Gastrocnemius medialis (tissue), 4 donors: ENCODE measurements at places on chromosomes 6 and 20.

- no peak for DNase-seq
Observed at GRCh38 chr6:44621846-44622245, 234.3 kb downstream of the CDC5L start.

DNA sequence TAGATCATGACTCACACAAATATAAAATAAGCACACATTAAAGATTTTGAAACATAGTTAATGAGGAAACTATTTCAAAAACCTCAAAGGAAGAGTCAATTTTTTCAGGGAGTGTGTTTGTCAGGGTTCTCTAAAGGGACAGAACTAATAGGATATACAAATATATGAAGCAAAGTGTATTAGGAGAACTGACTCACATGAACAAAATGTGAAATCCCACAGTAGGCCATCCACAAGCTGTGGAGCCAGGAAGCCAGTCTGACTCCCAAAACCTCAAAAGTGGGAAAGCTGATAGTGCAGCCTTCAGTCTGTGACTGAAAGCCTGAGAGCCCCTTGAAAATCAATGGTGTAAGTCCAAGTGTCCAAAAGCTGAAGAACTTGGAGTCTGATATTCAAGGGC is 898.0 kb upstream of the EYS start:
- DNase-seq: no peak

DNA sequence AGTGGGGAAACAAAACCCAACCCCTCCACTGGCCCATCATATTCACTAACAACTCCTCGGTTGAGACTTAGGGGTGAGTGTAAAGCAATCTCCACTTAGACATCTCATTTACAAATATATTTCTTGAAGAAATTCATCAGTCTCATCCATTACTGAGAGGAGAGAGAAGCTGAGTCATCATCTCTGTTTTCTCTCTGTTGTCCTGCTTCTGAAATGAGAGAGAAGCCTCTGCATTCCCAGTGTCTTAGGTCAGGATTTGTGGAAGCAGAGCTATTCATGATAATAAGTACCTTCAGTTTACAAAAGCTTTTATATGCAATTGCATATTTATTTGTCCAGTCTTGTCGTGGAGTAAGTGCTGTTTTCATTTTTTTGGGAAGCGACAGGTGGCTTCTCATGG is 879 bp downstream of the MEP1A start:
- DNase-seq: no peak

DNA sequence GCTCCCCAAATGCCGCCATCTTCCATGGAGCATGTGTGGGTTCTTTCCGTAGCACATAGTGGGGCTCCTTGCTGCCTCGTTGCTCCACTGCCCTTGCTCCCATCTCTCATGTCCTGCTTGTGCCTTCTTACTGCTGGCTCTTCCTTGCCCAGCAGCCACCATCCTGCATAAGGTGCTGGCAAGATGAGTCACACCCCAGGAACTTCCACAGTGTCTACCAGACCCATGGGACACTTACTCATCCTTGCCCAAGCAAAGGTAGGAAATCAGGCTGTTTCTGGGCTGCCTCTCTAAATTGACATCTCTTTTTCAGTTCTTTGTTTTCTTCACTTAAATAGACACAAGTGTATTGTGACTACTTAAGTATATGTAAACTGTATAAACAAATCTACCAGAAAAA is 39.4 kb upstream of the RGS17 start:
- no peak for DNase-seq

DNA sequence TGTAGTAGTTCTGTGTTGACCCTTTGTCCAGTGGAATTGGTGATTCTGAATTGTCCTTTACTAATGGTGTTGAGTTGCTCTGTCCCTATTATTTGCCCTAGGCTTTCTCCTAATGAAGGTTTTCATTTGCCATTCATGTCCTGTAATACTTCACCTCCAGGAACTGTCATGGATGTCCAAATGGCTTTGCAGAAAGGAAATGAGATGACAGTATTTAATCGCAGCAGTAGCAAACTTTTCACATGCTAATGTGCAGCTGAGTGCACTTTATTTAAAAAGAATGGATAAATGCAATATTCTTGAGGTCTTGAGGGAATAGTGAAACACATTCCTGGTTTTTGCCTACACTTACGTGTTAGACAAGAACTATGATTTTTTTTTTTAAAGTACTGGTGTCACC is 131.4 kb downstream of the SULF2 start:
- no peak for DNase-seq

GRCh38 chr6:7672066-7673062 is 53.5 kb upstream of the BMP6 start:
- no peak for DNase-seq

- no peak for DNase-seq
Observed at GRCh38 chr6:116165596-116165995, 39.7 kb upstream of the COL10A1 start.

DNA sequence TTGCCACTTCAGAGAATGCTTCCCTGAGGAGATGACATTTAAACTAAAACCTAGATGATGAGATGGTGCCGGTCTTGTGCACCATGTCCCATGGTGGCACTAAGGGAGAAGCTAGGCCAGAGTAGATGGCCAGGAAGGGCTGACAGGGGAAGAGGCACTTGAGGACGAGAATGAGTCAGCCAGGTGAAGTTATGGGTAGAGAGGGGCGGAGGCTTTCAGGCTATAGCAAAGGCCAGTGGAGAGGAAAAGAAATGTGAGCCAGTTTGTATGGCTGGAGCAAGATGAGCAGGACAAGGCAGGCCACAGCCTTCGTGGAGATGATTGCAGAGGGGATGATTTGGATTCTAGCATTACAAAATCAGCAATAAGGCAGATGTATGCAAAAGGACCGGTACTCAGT is 44.7 kb upstream of the ADGRF4 start:
- DNase-seq: no peak

DNA sequence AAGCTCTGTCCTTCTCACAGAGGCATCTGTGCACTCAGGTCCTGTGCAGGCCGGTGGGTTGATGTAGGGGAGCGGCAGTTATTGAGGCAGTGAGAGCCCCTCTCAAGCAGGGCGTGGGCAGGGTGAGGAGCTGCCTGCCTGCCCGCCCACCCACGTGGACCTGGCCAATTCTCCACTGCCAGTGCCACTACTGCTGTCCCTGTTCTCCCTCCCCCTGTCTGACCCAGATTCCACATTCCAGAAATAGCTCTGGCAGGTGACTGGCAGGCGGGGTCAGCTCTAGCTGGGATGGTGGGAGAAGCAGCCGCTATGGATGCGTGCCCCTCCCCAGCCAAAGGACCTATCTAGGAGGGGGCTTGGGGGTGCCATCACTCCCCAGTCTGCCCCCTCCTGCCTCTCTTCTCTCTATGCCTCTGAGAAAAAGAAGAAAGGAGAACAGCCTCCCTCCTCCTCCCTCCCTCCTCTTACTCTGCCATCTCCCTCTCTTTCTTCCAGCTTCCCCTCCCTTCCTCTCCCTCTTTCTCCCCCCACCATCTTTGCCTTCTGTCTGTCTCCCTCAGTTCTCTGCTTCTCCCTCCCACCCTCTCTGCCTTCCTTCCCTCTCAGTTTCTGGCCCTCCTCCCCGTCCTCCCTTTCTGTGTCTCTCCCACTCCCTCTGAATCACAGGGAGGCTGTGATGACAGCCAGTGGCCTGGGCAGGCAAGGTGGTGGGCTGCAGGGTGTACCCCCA is 86.5 kb upstream of the MYL9 start:
- no peak for DNase-seq
